HCT116 (cell line): ENCODE measurements at places on chromosomes 3 and 15. TPM values are rescaled to one million over a fixed set of nuclear protein-coding genes. Genes with fewer than 3 reads are reported as not detected.

- H3K4me1 ChIP-seq: no peaks in the 10 kb centered on the region
- no peaks in the 10 kb centered on the region for H3K27me3 ChIP-seq
- DNase-seq: no peak
These were observed 73.1 kb upstream of the GUCA1C start for GRCh38 chr3:109026821-109027220.

DNA sequence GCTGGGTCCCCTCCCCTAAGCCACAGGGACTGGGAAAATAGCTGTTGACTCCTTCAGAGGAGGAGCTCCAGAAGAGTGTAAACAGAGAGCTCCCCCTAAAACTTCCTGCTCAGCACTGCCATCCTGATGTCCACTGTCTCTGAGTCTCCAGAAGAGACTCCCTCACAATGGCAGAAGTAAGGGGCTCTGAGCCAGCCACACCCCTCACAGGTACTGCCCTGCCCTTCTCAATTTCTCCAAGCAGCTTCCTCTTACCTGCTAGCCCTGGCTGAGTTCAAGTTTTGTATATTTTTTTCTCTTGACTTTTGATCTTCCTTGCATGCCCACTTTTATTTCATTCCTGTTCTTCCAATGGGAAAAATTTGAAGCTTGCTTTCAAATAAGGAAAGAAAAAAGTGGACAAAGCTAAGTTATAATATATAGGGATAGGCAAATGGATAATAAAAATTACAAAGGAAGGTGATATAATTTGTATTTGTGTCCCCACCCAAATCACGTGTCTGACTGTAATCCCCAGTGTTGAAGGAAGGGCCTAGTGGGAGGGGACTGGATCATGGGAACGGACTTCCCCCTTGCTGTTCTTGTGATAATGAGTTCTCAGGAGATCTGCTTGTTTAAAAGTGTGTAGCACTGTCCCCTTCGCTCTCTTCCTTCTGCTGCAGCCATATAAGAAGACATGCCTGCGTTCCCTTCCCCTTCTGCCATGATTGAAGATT lies 442.2 kb upstream of the WNT5A start:
- H3K4me1 ChIP-seq: no peaks in the 10 kb centered on the region
- no peaks in the 10 kb centered on the region for H3K27me3 ChIP-seq
- no peaks in the 10 kb centered on the region for H3K36me3 ChIP-seq

GRCh38 chr3:152279479-152279878 lies 10.8 kb downstream of the MBNL1 start:
- H3K36me3 ChIP-seq: no peaks in the 10 kb centered on the region
- H3K4me3 ChIP-seq: no peak overlapping the region
- H3K27me3 ChIP-seq: no peaks in the 10 kb centered on the region
- peaks cover 38% of the 10 kb centered on the region for H3K4me1 ChIP-seq
- no peak for DNase-seq

The ITIH3 gene
- 0.44 TPM for total RNA-seq

- no peaks in the 10 kb centered on the region for H3K4me1 ChIP-seq
- no peak overlapping the region for H3K27ac ChIP-seq
- DNase-seq: no peak
- no peaks in the 10 kb centered on the region for H3K27me3 ChIP-seq
- peaks cover 52% of the 10 kb centered on the region for H3K36me3 ChIP-seq
These were observed 12.7 kb downstream of the CCNL1 start for GRCh38 chr3:157147099-157147803.

DNA sequence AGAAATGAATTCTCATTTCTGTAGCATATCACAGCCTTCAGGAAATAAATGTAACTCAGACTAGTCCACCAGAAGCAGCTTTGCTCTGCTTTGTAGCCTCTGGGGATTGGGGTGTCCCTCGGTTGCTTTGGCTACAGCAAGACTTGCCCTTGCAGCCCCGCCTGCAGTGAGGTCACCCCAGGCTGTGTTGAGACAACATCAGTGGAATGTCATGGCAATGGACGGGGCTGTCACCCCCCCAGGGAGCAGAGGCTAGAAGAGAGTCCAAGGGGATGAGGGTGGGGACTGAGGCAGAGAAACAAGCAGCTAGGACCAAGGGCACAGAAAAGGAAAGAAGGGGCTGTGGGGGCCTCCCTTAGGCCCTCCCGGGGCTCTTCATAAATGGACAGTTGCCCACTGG lies 854 bp downstream of the CLEC3B start:
- no peak overlapping the region for H3K27ac ChIP-seq
- no peak for DNase-seq
- no peaks in the 10 kb centered on the region for H3K27me3 ChIP-seq
- H3K4me1 ChIP-seq: no peaks in the 10 kb centered on the region
- H3K36me3 ChIP-seq: no peaks in the 10 kb centered on the region
